ENCODE measurements at places on chromosomes 5 and 9.
A peak's percentile ranks its signal among the peaks of the same experiment; 100 is the strongest.

DNA sequence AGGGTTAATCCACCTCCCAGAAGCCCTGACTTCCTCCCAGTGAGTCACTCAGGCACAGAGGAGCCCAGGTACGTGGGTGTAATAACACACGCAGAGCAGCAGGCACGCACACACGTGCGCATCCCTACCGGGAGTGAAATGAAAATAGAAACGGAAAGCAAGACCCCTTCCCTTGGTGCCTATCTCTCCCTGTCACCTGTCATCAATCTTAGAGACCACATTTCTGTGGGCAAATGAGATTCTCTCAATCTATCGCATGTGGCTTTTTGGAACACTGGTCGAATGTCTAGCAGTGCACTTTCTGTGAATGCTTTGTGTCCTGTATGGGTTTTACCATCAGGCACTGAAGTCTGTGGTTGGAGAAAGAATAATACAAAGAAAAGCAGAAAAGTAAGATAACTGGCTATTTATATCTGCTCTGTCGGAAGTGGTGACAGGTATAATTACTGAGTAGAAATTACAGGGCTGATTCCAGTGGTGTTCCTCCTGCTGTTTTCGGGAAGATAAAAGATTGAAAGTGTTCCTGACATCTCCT, 137.7 kb upstream of the GRIA1 start:
- DNase-seq = peak; percentile 6

GRCh38 chr9:107789001-107789700, 299.6 kb upstream of the KLF4 start:
- no peak for DNase-seq

DNA sequence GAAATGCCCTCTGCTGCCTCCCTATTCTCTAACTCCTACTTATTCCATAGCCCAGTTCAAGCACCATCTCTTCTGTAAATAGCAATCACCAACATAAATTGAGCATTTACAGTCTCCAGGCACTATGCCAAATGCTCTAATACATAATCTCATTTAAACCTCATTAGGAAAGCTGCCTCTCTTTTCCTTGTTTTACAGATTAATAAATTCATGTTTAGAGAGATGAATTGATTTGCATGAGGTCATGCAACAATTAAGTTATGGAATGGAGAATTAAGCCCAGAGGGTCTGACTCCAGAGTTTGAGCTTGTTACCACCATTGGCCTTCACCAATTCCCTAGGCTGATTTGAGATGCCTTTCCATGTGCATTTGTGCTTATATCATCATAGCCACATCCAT, 23.4 kb upstream of the RFX3 start:
- no peak for DNase-seq

DNA sequence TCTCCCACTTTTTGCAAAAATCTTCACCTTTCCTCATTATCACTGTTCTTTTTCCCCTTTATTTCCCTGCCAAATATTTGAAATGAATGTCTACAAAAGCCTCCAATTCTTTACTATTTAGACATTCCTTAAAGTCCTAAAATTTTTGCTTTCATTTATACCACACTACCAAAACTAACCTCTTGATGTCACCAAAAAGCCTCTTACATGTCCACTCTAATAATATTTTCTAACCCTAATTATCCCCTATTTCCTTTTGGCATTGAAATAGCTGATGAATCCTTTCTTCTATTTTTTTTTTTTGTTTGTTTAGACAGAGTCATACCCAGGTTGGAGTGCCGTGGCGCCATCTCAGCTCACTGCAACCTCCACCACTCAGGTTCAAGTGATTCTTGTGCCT, 32.3 kb upstream of the NRG2 start:
- DNase-seq = no peak

DNA sequence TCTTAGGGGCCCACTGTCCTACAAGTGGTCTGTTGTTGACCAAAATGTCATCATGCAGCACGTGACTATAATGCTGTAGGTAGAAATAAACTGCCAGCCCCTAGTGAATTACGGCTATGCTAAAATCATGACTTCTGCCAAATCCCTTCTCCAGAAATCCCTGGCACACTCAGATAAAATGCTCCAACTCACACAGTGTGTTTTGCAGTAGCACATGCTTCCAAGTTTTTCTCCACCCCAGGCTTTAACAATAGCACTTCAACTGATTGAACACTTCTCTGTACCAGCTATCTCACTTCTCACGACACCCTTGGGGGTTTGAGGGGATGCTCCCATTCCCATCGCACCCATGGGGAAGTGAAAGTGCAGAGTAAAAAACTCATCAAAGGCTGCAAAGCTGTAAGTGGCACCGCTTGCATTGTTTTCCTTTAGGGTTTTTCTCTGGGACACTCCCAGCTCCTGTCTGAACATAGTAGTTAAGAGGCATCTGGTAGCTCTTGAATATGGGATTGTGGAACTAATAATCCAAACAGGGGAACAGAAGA, 151.0 kb upstream of the SLC24A2 start:
- no peak for DNase-seq

DNA sequence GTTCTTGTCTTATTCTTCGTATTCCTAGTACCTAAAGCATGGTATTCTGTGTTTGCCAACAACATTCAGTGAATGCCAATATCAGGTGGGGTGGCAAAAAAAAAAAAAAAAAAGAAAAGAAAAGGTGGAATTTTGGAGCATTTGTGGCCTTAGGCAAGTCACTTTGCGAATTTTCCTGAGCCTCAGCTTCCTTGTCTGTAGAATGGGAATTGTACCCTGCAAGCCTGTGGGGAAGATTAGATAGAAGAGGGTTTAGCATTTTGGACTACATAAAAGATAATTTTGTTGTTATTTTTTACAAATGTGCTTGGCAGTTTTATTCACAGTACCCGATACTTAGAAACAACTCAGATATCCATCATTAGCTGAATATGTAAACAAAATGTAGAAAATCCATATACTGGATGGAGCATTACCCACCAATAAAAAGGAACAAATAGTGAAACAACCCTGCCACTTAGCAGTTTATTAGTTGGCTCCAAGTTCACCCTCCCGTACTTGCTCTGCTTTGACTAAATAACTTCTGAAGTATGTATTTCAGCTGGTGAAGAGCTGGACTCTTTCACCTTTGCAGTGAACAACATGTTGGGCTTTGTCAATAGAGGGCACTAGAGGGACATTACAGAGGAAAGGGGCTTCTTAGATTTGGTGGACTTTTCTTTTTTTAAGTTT, 13.6 kb downstream of the UBE2D2 start:
- DNase-seq = no peak

- DNase-seq = no peak
These were observed 478.7 kb downstream of the DMAC1 start for GRCh38 chr9:7320841-7321240.

DNA sequence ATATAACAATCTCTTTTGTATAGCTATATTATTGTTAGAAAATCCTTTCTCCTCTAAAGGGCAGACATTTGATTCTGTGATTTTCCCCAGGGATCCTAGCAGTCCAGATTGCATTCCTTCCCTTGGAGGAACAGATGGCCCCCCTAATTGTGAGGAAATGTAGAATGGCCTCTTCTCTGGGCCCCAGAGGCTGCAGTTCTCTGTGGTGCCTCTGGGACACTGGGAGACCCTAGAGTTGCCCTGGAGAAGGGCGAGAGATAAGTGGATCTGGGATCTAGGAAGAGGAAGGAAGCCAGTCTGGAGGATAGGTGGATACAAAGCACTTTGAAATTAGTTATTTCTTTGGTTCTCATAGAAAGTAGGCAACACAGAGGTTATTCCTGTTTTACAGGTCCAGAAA, 1.9 kb upstream of the HINT2 start:
- DNase-seq = no peak
